Lower lobe of right lung (tissue), 2 donors: ENCODE measurements at places on chromosomes 1 and 21. TPM values are rescaled to one million over a fixed set of nuclear protein-coding genes. Genes with fewer than 3 reads are reported as not detected.
A peak's percentile ranks its signal among the peaks of the same experiment; 100 is the strongest.

GRCh38 chr1:28580722-28581530 lies 11.1 kb upstream of the RAB42 start:
- peak; percentile 60 for DNase-seq

- DNase-seq, result no peak
These were observed 16.5 kb upstream of the PKP1 start for GRCh38 chr1:201266774-201267173.

DNA sequence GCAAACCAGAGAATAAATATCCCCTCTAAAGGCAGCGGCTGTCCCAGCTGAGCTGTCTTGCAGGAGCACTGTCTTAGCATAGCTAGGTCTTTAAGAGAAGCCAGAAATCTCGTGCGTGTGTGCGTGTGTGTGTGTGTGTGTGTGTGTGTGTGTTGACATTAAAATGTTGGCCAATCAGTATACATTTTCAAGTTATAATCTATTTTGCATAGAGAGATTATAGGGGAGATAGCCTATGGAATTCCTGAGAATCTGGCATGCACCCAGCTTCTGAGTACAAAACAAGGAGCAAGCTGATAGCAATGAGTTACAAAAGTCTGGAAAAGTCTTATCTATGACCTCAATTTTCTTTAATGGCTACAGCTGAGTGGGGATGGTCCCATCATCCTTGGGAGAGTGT lies 17.7 kb downstream of the METTL13 start:
- no peak for DNase-seq

GRCh38 chr1:33322870-33323585 lies 2.1 kb upstream of the A3GALT2 start:
- DNase-seq, result peak; percentile 10

- no peak for DNase-seq
These were observed 213.9 kb downstream of the PATJ start for GRCh38 chr1:61956016-61956645.

GRCh38 chr1:101185421-101185820 lies 51.4 kb upstream of the S1PR1 start:
- DNase-seq, result no peak

GRCh38 chr1:222555992-222556615 lies 8.2 kb upstream of the HHIPL2 start:
- DNase-seq, result no peak

DNA sequence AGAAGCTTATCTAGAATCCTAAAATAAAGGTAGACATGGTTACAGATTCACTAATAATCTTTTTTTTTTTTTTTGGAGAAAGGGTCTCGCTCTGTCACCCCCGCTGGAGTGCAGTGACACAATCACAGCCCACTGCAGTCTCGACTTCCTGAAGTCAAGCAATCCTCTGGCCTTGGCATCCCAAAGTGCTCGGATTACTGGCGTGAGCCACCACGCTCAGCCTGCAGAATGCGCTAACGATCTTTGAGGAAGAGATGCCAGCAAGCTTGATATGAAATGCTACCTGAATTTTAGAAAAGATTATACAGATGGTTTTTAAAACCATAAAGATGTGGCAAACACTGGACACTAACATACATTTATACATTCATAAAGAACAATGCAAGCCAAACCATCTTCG lies 4.1 kb upstream of the GNPAT start:
- no peak for DNase-seq

GRCh38 chr1:68384872-68385411 lies 64.8 kb downstream of the RPE65 start:
- DNase-seq, result no peak

DNA sequence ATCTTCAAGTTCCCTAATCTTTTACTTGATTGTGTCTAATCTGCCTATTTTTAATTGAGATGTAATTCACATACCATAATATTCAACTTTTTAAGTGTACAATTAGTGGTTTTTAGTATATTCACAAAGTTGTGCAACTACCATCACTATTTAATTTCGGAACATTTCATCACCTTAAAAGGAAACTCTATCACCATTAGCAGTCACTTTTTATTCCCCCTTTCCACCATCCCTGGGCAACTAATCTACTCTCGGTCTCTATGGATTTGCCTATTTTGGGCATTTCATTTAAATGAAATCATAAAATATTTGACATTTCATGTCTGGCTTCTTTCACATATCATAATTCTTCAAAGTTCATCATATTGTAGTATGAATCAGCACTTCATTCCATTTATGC lies 30.6 kb upstream of the HYI start:
- no peak for DNase-seq

- no peak for DNase-seq
These were observed 1.8 kb upstream of the HSD11B1 start for GRCh38 chr1:209702832-209703231.

GRIK3 gene
- total RNA-seq, result 0.27 TPM

PLCH2 gene
- total RNA-seq, result 3.8 TPM

CFAP57 gene
- total RNA-seq, result 4.1 TPM

PTGER3 gene
- total RNA-seq, result 1.9 TPM

PTPN14 gene
- total RNA-seq, result 34.1 TPM

SH3BGR gene
- 4.1 TPM for total RNA-seq

EPHA2 gene
- 20.4 TPM for total RNA-seq
